ENCODE measurements at places on chromosomes 1 and 21. TPM values are rescaled to one million over a fixed set of nuclear protein-coding genes. Genes with fewer than 3 reads are reported as not detected.

Gene ADGRL2
- 166 TPM for total RNA-seq

Gene SOX13
- 11.2 TPM for total RNA-seq

Gene GABRD
- not detected for total RNA-seq

Gene KLF18
- not detected for total RNA-seq

Gene S100A3
- total RNA-seq, result 6.9 TPM

Gene SPRR1B
- not detected for total RNA-seq

Gene EDN2
- total RNA-seq, result 0.53 TPM

Gene IVL
- total RNA-seq, result not detected
